ENCODE measurements at places on chromosomes 13 and 19.

GRCh38 chr13:91520952-91521351 lies 122.5 kb downstream of the GPC5 start:
- DNase-seq, result no peak

GRCh38 chr19:47124937-47125668 lies 5.5 kb upstream of the SAE1 start:
- DNase-seq, result peak; percentile 73

DNA sequence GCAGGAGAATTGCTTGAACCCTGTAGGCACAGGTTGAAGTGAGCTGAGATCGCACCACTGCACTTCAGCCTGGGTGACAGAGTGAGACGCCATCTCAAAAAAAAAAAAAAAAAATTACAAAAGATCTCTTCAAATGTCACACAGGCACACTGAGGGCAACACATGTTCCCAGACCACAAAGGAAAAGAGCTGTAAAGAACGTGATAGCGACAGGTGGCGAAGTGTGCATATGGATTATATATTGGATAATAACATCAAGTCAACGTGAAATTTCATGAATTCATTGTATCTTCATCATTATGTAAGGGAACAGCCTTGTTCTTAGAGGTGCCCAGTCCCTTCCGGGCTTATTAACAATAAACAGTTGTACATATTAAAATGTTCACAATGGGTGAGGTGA lies 31.8 kb upstream of the DPP9 start:
- no peak for DNase-seq

DNA sequence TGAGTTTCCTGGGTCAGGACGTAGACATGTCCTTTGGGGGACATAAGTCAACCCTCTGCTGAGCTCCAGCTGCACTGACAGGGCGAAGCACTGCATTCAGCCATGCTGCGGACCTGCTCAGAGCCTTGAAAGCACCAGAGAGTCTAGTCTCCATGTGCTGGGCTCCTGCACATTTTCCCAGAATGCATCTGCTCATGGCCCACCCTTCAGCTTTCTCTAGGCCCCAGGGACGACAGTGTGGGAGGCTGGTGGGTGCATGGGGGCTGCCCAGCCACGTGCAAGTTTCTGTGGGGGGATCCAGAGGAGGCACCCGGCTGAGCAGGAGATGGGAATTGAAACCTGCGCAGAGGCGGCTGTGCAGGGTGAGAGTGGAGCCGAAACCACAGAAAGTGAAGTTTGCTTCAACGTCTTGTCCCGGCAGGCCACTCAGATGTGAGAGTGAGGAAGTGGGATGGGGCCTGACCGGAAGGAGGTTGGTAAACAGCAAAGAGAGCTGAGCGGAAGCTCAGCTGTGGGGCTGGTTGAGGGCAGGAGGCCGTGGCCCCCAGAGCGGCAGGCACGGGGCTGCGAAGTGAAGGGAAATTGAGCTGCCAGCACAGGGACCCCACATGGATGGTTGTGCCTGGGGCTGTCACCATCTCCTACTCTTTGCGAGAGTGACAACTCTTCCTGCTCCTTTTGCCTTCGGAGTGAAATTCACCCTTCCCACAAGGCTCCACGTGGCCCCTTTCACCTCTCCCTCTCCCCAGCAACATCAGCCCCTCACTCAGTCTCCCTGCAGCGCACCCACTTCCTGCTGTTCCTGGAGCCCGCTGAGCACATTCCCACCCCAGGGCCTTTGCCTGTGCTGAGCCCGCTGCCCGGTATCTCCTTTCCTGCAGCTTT lies 11.8 kb downstream of the PGLS start:
- DNase-seq, result no peak

DNA sequence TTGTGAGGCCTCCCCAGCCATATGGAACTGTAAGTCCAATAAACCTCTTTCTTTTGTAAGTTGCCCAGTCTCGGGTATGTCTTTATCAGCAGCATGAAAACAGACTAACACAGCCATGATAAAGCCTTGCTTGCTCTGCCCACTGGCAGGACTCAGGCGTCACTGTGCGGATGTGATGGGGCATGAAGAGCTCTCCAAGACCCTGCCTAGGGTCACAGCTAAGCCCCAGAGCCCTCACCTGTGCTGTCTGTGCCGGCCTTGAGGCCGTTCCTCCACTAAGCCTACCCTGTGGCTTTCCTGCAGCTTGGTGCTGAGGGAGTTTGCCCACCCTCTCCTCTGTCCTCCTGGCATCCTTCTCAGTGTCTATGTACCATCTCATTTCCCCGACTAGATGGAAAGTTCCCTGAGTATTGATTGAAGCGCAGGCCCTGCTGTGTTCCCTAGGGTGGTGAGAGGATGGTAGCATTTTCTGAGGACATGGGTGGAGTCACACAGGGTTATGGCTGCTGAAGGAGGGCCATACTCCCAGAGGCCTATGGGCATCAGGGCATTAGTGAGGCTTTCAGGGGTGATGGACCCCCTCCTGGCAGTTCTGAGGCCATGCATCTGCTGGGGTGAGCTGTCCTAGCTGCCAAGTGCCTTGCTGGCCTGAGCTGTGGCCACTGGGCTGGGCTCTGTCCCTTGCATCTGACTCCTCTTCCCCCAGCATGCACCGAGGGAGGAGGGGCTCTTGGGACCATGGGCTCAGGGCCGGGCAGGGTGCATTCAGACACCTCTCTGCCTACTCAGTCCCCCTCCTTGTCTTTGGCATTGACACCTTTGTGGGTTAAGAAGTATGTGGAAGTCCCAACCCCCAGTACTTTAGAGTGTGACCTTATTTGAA lies 75.3 kb downstream of the TEX29 start:
- DNase-seq, result no peak

DNA sequence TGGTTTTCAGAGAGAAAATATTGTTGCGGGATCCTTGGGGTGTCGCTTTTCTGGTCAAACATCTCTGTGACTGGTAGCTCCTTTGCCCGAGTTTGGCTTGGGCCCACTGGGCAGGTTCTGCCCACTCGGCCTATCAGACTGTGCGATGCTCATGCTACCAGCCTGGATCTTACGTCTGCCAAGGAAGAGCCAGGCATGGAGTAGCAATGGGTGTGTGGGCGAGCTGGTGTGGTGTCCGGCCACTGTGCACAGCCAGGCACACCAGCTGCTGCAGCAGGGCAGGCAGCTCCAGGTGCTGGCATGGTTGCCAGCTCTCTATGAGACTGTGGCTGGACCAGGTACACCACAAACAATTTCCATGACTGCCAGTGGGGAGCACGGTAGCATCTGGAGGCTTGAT lies 1351.8 kb upstream of the PCDH20 start:
- no peak for DNase-seq
